CD4-positive, alpha-beta T cell (primary cell): ENCODE measurements at places on chromosomes 7 and 10. TPM values are rescaled to one million over a fixed set of nuclear protein-coding genes. Genes with fewer than 3 reads are reported as not detected.

- no peak overlapping the region for H3K4me3 ChIP-seq
- H3K27me3 ChIP-seq, result no peaks in the 10 kb centered on the region
- H3K36me3 ChIP-seq, result no peaks in the 10 kb centered on the region
- no peak overlapping the region for H3K27ac ChIP-seq
- DNase-seq, result no peak
Observed at GRCh38 chr10:47239211-47239610, 60.8 kb upstream of the GDF10 start.

DNA sequence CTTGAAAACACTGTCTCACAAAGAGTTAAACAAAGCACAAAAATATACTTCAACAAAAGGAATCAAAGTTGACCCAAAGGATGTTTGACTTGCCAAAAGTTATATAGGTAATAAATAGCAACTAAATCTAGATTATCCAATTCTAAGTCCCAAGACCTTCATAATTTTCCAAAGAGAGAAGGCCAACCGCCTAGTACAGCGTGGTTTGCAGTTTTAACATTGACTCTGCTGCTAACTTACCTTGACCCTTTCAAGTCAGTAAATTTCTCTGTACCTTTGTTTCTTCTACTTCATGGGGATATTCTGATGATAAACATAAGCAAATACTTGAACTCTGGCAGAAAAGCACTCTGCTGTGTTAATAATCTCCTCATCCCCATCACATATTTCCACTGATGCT is 1.9 kb upstream of the GPR22 start:
- H3K27ac ChIP-seq, result no peak overlapping the region
- no peaks in the 10 kb centered on the region for H3K36me3 ChIP-seq
- no peak for DNase-seq
- H3K4me3 ChIP-seq, result no peak overlapping the region

- no peaks in the 10 kb centered on the region for H3K36me3 ChIP-seq
- no peak overlapping the region for H3K27ac ChIP-seq
- H3K4me1 ChIP-seq, result peaks cover 46% of the 10 kb centered on the region
- H3K4me3 ChIP-seq, result no peak overlapping the region
Observed at GRCh38 chr10:8036506-8037198, 17.8 kb upstream of the GATA3 start.

GRCh38 chr7:75995052-75995471 is 667 bp upstream of the TMEM120A start:
- H3K4me3 ChIP-seq, result peak overlapping the region; percentile 94
- no peaks in the 10 kb centered on the region for H3K36me3 ChIP-seq
- H3K4me1 ChIP-seq, result peaks cover 26% of the 10 kb centered on the region

DNA sequence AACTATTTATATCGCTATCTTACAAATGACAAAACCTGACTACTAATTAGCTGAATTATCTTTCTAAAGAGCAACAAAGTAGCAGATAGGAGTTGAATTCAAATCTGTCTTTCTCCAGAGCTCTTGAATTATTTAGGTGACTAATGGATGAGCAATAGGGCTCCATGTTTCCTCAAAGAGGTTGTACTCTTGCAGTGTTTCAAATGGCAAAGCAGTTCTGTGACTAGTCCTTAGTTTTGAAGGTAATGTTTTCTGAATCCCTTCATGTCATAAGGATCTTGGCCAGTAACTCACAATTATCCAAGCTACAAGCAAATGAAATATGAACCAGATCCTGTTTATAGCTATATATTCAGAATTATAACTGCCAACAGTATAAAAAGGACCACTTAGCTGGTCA is 999.7 kb downstream of the NRG3 start:
- no peaks in the 10 kb centered on the region for H3K36me3 ChIP-seq

- no peak overlapping the region for H3K4me3 ChIP-seq
- H3K27me3 ChIP-seq, result no peaks in the 10 kb centered on the region
- no peak for DNase-seq
- no peaks in the 10 kb centered on the region for H3K36me3 ChIP-seq
- no peaks in the 10 kb centered on the region for H3K4me1 ChIP-seq
- H3K27ac ChIP-seq, result no peak overlapping the region
Observed at GRCh38 chr10:97810446-97810845, 38.6 kb upstream of the SFRP5 start.

DNA sequence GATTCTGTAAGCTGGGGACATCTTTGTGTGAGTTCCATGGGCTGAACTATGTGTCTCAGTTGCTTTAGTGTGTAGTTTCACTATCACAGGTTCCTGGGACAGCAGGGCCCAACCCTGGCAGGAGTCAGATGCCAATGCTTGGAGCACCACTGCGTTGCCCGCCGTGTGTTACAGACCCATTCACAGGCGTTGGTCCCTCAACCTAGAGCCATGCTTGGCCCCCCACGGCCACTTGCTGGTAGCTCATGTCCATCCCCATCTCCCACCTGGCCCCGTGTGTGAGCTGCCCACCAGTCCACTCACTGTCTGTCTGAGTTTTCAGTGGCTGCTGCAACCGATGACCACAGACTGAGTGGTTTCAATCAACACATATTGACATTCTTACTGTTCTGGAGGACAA is 546.9 kb downstream of the TCERG1L start:
- H3K36me3 ChIP-seq, result no peaks in the 10 kb centered on the region
- no peak overlapping the region for H3K4me3 ChIP-seq
- no peaks in the 10 kb centered on the region for H3K4me1 ChIP-seq
- H3K27me3 ChIP-seq, result no peaks in the 10 kb centered on the region

- H3K27ac ChIP-seq, result no peak overlapping the region
- no peak for DNase-seq
- H3K4me1 ChIP-seq, result no peaks in the 10 kb centered on the region
- no peaks in the 10 kb centered on the region for H3K27me3 ChIP-seq
- H3K4me3 ChIP-seq, result no peak overlapping the region
- H3K36me3 ChIP-seq, result no peaks in the 10 kb centered on the region
Observed at GRCh38 chr10:70797840-70798239, 12.7 kb upstream of the TBATA start.

DNA sequence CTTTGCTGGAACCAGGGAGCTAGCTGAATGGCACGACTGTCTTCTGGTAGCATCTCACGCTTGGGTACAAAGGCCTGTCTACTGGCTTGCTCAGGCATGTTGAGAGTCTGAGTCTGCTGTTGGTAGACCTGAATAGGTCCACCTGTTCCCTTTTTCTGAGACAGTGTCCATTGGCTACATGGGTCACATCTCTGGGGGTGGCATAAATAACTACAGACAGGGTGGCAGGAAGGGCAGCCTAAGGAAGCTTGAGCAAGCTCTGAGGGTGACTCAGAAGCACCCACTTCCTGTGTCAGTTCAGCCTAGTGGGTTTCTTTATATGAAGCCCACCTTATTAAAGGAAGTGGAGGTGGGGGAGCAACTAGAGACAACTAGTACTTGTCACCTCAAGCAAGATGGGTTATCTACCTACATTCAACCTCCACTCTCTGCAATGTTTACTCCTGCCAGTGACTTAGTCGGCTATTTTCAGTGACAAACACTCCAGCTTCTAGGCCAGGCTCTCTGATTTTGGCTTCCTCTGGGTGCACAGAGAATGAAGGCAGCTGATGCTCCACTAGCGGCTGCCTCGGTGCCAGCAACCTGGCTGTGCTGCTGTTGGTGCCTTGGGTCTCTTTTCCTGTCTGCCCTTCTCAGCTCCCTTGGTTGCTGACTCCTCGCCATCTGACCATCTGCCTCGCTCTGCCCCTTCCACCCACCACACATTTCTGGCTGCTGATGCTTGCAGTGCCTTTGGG is 5.7 kb upstream of the ZYX start:
- no peaks in the 10 kb centered on the region for H3K27me3 ChIP-seq
- DNase-seq, result peak; percentile 86
- H3K27ac ChIP-seq, result peak overlapping the region; percentile 71
- peaks cover 75% of the 10 kb centered on the region for H3K4me1 ChIP-seq
- H3K36me3 ChIP-seq, result no peaks in the 10 kb centered on the region

DNA sequence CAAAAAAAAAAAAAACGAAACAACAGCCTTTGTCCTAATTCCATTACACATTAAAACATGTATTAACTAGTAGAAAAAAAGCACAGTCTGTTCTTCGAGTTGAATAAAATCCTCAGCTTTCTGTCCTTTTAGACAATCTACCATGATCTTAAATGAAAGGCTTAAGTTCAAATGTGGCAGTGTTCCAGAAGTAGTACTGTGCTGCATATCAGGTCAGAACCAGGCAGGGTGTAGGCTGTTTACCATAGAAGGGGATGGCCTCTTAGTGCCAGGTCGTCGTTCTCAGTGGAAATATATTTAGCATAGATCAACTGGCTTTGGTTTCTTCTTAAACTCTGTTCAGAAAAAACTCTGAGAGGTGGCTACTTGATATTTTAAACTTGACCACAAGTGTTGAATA is 612.0 kb downstream of the CNTNAP2 start:
- no peak overlapping the region for H3K4me3 ChIP-seq
- no peak overlapping the region for H3K27ac ChIP-seq
- no peaks in the 10 kb centered on the region for H3K36me3 ChIP-seq
- H3K4me1 ChIP-seq, result no peaks in the 10 kb centered on the region
- no peak for DNase-seq

- no peak overlapping the region for H3K4me3 ChIP-seq
- no peaks in the 10 kb centered on the region for H3K27me3 ChIP-seq
- peaks cover 13% of the 10 kb centered on the region for H3K4me1 ChIP-seq
- DNase-seq, result no peak
- H3K27ac ChIP-seq, result no peak overlapping the region
Observed at GRCh38 chr7:77542409-77542808, 5.3 kb downstream of the PTPN12 start.

GRCh38 chr7:49324707-49325106 is 400.4 kb downstream of the CDC14C start:
- H3K27me3 ChIP-seq, result no peaks in the 10 kb centered on the region
- H3K4me3 ChIP-seq, result no peak overlapping the region
- no peak for DNase-seq
- H3K27ac ChIP-seq, result no peak overlapping the region
- H3K4me1 ChIP-seq, result no peaks in the 10 kb centered on the region

GRCh38 chr10:1057106-1057657 is 997 bp downstream of the WDR37 start:
- no peaks in the 10 kb centered on the region for H3K27me3 ChIP-seq
- no peak for DNase-seq
- peaks cover 16% of the 10 kb centered on the region for H3K36me3 ChIP-seq
- H3K4me1 ChIP-seq, result peaks cover 50% of the 10 kb centered on the region
- peak overlapping the region; percentile 98 for H3K4me3 ChIP-seq
- H3K27ac ChIP-seq, result peak overlapping the region; percentile 69

- no peaks in the 10 kb centered on the region for H3K36me3 ChIP-seq
- no peak for DNase-seq
- H3K27me3 ChIP-seq, result no peaks in the 10 kb centered on the region
- H3K4me3 ChIP-seq, result no peak overlapping the region
Observed at GRCh38 chr7:74505471-74506324, 52.0 kb downstream of the GTF2IRD1 start.

DNA sequence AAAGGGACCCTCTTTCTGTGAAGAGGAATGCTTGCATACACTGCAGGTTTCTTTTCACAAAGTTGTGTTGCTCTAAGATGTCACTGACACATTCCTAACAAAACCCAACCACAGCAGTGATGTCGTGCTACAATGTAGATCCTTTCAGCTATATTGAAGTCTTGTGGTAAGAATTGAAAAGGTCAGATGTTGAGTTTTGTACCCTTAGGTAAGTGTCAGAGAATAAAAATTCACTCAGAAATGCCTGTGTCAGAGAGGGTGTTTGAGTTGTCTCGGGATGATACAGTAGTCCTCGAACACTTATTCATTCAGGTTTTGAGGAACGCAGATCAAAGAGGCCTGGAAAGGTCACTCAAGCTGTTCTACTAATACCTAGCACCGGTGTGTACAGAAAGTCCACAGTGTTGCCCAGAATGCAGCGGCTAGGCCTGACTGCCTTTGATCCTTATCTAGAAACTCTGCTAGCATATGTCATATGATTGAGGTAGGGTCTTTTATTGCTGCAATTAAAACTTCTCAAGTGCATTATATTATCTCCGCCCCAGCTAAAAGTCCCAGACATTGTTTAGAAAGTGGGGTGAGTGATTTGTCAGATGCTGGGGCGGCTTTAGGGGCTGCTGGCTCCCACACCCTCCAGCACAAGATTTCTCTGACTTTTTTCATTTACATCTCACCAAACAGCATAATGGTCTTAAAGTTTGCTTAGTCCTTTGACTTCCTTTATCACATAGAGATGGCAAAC is 26.0 kb downstream of the RNF32 start:
- H3K27me3 ChIP-seq, result no peaks in the 10 kb centered on the region
- no peaks in the 10 kb centered on the region for H3K4me1 ChIP-seq
- no peak for DNase-seq
- no peaks in the 10 kb centered on the region for H3K36me3 ChIP-seq

Gene MNX1
- not detected for total RNA-seq

Gene NEUROD6
- total RNA-seq, result not detected

Gene IDI2
- total RNA-seq, result not detected

Gene FAM237B
- total RNA-seq, result not detected

Gene PDE1C
- total RNA-seq, result not detected

Gene FBXL13
- total RNA-seq, result 0.89 TPM

Gene PAPOLB
- not detected for total RNA-seq

Gene CLCN1
- total RNA-seq, result not detected

Gene IGF2BP3
- not detected for total RNA-seq

Gene CYP3A7
- total RNA-seq, result not detected

Gene SPDYE2
- 0.36 TPM for total RNA-seq

Gene SLC26A3
- total RNA-seq, result not detected
